HFF-Myc (cell line): ENCODE measurements at places on chromosomes 6 and 20.

DNA sequence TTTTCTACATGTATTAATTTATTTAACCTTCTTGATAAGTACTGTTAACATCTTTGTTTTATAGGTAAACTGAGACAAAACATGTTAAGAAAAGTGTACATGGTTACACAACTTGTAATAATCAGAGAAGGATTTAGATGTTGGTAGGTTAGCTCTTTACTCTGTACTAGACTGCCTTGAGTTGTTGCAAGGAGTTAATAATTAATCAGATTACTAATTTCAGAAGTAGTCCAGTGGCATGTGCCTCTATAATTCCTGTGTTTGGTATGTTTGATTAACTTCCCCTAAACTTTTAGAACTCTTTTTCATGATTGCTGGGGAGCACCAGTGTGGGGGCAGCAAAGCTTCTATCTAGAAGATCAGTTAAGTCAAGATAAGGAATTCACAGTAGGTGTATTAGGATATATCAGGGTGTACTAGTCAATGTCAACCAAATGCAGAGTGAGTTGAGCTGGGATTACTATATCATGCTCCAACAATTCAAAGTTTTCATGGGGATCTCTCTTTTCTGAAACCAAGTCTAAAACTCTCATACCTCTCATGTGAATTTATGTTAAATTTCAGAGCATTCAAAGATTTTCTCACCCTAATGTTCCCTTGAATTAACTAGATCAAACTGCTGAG, 129.7 kb upstream of the AHI1 start:
- no peak for DNase-seq

- DNase-seq = no peak
Measured at GRCh38 chr20:57675773-57676172, 34.0 kb downstream of the PMEPA1 start.

DNA sequence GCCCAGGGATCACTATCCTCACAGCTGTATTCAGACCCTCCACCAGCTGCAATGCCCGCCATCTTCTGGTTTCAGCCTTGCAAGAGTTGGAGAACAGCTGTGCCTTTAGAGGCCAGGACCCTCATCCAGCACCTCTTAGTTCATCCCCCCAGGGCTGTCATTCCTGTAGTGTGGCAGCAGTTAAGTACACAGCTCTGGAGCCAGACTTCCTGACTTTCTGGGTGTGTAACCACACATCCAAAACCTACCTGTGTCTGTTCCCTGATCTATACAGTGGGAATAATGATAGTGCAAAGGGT, 452 bp upstream of the TREM2 start:
- no peak for DNase-seq

DNA sequence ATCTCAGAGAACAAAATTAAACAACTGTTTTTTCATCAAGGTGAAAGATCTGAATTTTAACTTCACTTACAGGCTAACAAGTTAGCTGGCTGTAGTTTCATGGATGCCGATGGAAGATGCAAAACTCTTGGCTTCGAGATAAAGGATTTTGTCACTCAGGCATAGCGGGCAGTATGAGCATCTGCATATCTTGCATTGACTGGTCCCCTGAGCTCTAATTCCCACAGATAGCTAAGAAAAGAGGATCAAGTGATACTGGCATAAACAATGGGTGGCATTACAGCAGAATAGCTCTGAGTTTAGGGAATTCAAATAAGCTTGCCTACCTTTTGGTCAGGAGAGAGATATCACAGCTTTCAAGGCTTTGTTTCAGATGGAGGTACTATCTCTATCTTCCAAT, 1.8 kb upstream of the CLVS2 start:
- no peak for DNase-seq

DNA sequence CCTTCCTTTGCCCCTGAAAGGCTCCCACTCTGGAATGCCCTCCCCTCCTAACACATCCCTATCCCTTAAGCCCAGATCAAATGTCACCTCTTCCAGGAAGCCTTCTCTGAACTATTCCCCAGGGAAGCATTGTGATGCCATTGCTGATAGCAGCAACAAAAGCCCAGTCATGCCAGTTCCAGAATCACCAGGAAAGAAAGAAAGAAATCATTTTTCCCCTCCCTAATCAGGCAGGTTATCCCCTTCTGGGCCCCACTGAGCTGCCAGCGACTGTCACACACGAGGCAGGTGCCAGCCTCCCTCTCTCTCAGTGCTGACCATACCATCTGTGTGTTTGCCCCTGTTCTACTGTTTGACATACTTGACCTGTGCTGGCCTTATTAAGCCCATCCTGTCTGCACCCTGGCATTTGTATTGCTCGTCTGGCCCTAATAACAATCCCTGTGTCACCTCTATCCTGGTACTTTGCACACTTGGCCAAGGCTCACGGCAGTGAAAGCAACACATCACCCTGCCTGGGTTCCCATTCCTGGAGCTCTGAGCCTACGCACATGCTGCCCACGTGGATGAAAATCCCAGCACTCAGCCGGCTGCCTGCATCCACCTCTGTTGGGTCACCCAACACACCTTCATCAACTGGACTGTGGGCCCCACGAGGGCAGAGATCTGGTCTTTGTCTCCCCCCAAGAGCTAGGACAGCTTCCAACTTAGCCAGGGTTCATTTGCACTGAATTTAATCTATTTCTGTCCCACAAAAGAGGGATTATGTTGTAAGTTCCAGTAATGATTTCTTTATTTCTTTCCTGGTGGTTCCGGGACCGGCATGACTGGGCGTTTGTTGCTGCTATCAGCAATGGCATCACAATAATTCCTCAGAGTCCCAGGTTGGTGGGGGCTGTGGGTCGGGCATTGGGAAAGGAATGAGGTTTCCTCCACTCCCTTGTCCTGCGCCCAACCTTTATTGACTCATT, 5.3 kb upstream of the BPIFB1 start:
- no peak for DNase-seq

- peak; percentile 3 for DNase-seq
Measured at GRCh38 chr20:13105864-13106457, 97.2 kb downstream of the SPTLC3 start.

GRCh38 chr6:3447005-3447404, 9.8 kb downstream of the SLC22A23 start:
- DNase-seq = no peak

- DNase-seq = peak; percentile 21
Measured at GRCh38 chr6:53725791-53726575, 60.4 kb upstream of the KLHL31 start.

- DNase-seq = no peak
Measured at GRCh38 chr6:146389740-146390139, 153.9 kb upstream of the RAB32 start.

GRCh38 chr6:167212713-167213005, 54.9 kb upstream of the GPR31 start:
- no peak for DNase-seq

DNA sequence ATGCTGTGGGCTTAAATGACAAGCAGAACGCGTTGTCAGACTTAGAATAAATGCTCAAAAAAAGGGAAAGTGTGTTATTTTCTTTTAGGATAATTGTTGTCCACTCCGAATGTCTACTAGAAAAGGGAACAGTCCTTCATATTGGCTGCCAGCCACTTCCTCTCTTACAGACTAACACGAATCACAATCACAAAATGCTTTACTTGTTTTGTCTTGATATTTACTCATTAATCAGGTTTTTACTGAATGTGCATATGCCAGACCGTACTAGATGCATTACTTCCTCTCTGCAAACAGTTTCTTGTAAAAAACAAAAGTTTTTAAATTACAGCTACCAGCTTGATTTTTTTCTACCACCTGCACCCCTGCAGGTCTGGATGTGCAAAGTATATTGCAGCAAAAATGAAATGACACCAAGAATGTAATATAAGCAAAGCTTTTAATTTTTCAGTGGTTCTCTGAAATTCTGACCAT, 821 bp downstream of the DHX35 start:
- DNase-seq = no peak

- no peak for DNase-seq
Measured at GRCh38 chr6:75210885-75211739, 5.3 kb upstream of the COL12A1 start.

DNA sequence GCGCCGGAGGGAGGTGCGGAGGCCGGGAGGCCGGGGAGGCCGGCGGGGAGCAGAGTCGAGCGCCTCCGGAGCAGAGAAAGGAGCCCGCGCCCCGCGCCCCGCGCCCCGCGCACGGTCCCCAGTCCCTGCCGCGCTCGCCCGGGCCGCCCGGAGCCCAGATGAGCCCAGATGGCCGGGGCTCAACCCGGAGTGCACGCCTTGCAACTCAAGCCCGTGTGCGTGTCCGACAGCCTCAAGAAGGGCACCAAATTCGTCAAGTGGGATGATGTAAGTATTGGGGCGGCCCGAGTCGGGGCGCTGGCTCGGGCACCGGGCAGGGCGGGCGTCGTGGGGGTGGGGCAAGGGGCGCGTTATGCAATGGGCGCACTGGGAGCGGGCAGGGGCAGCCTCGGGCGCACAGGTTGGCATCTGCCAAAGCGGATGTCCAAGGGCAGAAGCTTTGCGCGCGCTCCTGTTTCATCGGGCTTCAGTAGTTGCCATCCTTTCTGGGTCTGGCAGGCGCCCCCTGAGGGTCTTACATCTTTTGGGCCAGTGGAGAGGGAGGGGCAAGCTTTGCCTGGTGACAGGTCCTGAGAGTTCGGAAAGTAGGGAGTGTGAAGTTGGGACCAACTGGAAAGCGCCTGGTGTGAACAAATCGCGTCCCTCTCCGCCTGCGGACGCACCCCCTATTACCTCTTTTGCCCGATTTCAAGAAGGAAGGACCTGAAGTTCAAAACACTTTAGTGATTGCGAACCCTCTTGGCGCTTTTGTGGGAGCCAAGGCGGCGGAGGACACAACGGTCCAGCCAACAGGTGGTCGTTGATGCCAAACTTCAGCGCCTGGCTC, 631 bp downstream of the PLCB1 start:
- DNase-seq = no peak

GRCh38 chr6:79713701-79714322, 82.7 kb downstream of the SH3BGRL2 start:
- DNase-seq = peak; percentile 6

DNA sequence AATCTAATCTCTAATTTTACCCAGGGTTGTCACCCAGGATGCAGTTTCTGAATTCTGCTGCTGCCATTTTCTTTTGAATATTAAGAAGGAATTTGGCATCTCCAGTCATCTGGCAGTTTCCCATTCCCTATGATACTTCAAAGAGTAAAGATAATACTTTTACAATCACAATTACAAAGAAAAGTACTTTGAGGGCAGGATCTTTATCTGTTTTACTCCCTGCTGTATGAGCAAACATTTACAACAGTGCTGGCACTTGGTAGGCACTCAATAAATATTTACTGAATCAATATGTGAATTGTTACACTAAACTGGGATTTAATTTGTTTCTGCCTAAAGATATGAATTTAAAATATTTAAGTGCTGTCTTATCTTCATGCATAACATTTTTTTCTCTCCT, 224.9 kb downstream of the EPHA7 start:
- DNase-seq = no peak

GRCh38 chr6:73152966-73153757, 72.1 kb downstream of the KHDC1L start:
- no peak for DNase-seq

GRCh38 chr20:59144179-59144830, 19.3 kb upstream of the ZNF831 start:
- DNase-seq = no peak

DNA sequence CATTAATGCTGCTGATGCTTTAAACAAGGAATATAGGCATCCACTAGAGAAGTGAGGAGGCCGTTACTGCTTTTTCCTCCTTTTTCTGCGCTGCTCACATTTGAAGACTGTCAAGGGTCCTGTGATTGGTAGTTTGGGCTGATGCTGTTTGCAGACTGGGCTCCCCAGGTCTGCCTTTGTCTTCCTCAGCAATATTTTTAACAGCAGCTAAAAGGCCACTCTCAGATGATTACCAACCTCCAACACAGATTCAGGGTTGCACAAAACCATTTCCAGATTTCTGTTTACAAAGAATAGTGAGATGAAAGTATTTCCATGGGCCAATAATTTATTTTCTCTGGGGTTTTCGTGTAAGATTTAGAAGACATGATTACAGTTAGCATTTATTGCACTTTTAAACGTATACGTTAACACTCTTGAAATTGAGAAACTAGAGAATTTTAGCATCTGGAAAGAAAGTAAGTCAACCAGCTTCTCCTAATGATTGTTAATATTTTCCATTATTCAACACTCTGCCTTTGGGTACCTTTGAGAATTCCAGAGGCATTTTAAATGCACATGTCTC, 475.3 kb upstream of the SOX4 start:
- no peak for DNase-seq

- DNase-seq = no peak
Measured at GRCh38 chr6:31956796-31957195, 2.0 kb downstream of the NELFE start.

DNA sequence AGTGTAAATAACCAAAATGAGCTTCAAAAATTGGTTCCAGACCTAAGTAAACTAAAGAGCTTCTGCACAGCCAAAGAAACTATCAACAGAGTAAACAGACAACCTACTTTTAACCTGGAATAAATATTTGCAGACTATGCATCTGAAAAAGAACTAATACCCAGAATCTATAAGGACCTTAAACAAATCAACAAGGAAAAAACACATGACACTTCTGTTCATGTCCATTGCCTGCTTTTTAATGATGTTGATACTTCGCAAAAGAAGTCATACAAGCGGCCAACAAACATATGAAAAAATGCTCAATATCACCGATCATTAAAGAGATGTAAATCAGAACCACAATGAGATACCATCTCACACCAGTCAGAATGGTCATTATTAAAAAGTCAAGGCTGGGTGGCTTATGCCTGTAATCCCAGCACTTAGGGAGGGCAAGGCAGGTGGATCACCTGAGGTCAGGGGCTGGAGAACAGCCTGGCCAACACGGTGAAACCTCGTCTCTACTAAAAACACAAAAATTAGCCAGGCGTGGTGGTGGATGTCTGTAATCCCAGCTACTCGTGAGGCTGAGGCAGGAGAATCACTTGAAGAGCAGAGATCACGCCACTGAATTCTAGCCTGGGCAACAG, 42.5 kb upstream of the DST start:
- DNase-seq = no peak

DNA sequence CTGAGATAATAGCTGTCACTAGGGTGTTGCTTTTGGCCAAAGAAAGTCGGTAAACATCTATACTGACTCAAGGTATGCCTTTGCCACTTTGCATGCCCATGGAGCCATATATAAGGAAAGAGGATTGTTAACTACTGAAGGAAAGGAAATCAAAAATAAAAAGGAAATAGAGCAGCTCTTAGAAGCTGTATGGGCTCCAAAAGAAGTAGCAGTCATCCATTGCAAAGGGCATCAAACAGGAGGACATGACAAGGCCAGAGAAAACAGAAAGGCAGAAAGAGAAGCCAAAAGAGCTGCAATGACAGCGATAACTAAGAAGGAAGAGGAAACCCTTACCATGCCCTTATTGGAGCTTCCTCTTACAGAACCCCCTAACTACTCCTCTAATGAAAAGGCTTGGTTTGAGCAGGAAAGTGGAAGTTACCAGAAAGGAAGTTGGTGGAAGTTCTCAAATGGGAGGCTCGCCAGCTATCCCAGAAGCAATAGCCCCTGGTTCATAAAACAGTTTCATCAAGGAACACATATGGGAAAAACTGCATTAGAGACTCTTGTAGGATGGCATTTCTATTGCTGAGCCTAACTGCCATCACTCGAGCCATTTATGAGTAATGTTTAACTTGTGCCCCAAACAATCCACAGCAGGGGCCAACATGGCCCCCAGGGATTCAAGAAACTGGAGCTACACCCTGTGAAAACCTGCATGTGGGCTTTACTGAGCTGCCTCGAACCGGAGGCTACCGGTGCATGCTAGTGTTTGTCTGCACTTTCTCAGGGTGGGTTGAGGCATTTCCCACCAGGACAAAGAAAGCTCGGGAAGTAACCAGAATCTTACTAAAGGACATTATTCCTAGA, 7.0 kb downstream of the IL22RA2 start:
- DNase-seq = no peak
